ENCODE measurements at places on chromosomes 1 and 21.

DNA sequence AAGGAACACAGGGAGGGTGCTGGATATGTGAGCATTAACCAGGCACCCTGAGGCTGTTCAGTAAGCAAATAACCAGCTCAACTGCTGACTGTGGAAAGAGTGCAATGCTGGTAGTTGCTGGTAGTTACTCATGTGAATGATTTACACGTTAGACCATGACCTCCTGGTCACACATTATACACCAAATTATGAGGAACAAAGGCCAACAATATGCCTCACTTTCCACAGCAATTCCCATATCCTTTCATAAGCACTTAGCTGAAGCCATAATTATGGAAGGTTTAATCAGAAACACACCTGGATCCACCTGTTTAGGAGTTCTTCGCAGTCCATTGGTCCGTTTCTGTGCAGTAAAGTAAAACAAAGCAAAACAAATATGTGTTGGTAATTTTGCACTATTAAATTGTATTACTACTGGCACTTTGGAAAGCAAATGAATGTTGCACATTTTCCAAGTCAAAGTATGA lies 281.8 kb downstream of the VAV3 start:
- no peak for DNase-seq

- no peak for DNase-seq
These were observed 153.7 kb downstream of the TENT5C start for GRCh38 chr1:117759535-117759934.

GRCh38 chr1:236837897-236838296 lies 42.8 kb downstream of the MTR start:
- no peak for DNase-seq

DNA sequence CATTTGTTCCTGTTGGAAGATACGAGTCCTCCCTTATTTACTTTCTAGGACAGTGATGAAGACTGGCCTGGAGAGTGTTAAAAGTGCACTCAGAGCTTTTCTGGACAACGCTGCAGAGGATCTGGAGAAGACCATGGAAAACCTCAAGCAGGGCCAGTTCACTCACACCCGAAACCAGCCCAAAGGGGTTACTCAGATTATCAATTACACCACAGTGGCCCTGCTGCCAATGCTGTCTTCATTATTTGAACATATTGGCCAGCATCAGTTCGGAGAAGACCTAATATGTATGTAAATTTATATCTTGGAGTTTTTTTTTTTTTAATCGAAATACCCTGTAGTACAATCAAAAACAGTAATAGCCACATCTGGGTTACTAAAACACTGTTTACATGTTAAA lies 190.5 kb downstream of the ZP4 start:
- DNase-seq: no peak

DNA sequence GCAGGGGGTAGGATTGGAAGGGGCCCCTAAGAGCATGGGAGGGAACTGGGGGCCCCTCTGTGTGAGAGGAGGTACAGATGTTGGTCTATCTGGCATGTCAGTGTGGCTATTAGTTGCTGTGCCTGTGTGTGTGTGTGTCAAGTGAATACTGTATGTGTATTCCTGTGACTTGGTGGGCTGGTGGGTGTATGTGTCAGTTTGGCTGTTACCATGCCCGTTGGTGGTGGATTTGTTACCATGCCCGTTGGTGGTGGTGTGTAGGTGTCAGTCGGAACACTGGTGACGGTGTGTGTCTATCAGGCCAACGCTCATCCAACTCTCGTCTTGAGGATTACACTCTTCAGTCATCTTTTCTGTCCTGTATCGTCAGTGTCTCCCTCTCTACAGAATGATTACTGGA lies 22.6 kb downstream of the TFAP2E start:
- no peak for DNase-seq

DNA sequence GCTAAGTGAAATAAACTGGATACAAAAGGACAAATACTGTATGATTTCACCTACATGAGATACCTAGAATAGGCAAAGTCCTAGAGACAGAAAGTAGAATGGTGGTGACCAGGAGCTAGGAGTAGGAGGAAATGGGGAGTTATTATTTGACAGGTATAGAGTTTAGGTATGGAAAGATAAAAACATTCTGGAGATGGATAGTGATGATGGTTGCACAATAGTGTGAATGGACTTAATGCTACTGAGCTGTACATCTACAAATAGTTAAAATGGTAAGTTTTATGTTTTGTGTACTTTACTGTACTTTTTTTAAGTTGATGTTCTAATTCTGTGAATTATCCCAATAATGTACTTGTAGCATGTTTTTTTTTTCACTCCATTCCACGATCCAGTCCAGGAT lies 59.5 kb upstream of the RALGPS2 start:
- DNase-seq: no peak

GRCh38 chr1:8460132-8460544 lies 142.2 kb downstream of the SLC45A1 start:
- DNase-seq: no peak

DNA sequence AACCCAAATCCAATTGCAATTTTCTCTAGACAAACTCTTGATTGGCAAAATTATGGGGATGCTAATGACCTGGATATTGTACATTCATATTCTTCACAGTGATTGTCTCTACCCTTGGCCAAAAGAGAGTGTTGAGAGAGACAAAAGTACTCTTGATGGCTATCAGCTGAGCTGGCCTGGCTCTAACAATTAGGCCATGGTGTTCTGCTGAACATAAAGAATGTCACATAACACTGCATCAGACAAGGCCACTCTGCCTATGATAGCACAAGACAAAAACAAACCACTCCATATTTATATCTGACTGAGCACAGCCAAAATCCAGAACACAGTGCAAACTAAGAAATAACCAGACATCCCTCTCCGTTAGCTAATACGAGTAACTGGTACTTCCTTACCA lies 101.7 kb downstream of the ADAMTS1 start:
- no peak for DNase-seq

DNA sequence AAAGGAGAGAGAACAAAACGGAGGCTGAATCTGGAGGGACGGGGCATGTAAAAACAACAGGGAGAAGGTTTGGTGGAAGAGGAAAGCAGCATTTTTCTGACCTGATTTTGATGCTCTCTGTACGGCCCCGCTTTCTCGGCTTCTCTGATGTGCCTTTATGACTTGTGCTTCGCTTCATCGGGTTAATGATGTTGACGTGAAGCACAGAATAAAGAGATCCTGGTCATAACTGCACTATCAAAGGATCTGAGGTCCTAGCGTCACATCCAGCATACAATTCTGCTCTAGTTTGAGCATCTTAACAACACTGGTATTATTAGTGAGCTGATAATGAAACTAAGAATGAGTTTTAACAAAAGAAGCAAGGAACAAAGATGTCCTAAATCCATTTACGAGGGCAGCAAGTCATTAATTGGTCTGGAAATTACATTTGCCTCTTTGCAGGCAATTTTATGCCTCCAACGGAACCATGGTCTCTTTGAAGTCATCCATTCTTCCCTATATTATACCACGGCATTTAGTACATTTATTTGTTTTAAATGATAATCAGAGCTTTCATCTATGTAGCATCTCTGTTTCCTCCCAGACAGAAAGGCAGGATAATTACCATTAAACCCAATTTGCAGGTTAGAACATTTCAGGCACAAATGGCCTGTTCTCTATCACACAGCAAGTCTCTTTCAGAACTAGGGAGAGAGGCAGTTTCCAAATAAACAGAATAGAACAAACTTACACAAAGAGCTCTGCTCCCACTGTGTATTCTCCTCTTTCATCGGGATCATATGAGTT lies 45.3 kb upstream of the B3GALNT2 start:
- DNase-seq: no peak

GRCh38 chr1:104294259-104294658 lies 544.6 kb downstream of the AMY1C start:
- no peak for DNase-seq

DNA sequence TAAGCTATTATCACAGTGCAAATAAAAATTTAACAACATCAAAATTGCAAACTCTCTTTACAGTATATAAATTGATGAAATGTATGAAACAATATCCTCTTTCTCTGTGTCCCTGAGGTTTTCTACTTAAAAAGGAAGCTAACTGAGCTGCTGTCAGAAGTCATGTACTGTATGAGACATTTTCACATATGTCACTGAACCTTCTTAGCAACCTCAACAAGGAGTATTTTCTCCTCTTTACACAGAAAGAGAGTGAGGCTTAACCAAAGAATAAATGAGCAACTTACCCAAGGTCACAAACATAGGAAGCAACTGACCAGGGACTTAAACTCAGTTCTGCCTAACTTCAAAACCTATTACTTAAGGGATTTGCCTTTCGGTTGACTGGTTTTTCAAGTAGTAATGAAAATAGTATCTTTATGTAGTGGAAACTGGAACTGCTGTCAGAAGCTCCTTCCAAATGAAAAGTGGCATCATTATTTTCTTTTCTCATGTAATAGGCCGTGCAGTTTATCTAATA lies 288.9 kb downstream of the LRRIQ3 start:
- no peak for DNase-seq

DNA sequence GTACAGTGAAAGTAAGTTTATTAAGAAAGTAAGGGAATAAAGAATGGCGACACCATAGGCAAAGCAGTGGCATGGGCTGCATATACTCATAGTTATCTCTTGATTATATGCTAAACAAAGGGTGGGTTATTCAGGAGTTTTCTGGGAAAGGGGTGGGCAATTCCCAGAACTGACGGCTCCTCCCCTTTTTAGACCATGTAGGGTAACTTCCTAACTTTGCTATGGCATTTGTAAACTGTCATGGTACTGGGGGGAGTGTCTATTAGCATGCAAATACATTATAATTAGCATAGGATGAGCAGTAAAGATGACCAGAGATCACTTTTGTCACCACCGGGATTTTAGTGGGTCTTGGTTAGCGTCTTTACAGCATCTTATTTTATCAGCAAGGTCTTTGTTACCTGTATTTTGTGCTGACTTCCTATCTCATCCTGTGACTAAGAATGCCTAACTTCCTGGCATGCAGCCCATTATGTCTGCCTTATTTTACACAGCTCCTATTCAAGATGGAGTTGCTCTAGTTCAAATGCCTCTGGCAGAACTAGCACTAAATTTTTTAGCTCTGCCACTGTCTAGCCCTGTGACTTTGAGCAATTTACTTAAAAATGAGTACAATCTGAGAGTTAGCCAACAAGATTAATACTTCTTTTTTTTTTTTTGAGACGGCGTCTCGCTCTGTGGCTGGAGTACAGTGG lies 110.3 kb upstream of the PALMD start:
- no peak for DNase-seq

GRCh38 chr1:36476945-36477344 lies 5.8 kb downstream of the CSF3R start:
- no peak for DNase-seq

DNA sequence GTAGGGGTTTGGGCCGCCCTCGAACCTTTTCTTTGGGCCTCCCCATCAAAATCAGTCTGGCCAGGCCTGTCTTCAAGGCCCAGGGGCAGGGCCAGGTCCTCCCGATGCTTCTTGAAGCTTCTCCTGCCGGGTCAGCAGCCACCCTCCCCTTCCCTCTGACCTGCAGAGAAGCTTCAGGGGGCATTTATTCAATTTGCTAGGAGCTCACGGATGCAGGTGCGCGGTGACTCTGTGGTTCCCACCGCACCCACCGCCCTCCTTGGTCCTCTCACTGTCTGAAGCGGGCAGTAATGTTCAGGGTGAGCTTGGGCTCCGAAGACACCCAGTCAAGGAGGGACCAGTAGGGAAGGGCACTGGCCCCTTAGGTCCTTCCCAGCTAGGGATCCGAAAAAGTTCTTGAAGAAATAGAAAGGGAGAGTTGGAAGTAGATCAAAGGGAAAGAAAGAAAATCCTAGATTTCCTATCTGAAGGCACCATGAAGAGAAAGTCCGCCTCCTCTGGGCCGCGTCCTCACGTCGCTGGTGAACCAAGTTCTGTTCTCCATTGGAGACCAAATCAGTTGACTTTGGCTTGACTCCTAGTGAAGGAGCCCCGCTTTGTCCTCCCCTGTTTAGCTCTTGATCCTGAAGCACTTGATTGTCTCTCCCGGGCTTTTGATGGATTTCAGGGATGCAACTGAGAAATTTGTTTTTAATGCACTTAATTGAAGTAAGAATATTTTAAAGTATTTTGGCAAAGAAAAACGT lies 8.7 kb upstream of the RNU1-2 start:
- no peak for DNase-seq

GRCh38 chr1:156880473-156880872 lies 13.0 kb upstream of the PEAR1 start:
- no peak for DNase-seq

- no peak for DNase-seq
These were observed 136.2 kb upstream of the SYT6 start for GRCh38 chr1:114289824-114290223.

- DNase-seq: no peak
These were observed 16.6 kb upstream of the EDEM3 start for GRCh38 chr1:184771190-184771691.

DNA sequence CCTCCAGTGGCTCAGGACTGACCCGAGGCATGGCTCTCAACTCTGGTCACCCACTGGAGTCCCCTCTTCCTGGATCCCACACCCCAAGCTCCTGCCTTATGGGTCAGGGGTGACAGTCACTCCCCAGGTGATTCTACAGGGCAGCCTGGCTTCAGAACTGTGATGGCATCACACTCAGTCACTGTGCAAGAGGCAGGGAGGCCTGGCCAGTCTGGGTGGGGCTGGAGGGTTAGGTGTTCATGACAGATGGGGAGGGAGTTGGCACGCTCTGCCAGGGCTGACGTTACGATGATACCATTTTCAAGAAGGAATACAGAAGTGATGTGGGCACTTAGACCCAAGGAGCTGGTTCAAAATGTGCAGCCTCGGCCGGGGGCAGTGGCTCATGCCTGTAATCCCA lies 25.2 kb upstream of the ABCG1 start:
- DNase-seq: no peak

- no peak for DNase-seq
These were observed 36.0 kb downstream of the CNIH4 start for GRCh38 chr1:224392411-224393249.

GRCh38 chr1:16067127-16067768 lies 6.2 kb downstream of the FAM131C start:
- DNase-seq: no peak

- no peak for DNase-seq
These were observed 22.1 kb downstream of the S100A6 start for GRCh38 chr1:153513666-153514065.

- no peak for DNase-seq
These were observed 833 bp upstream of the DIP2A start for GRCh38 chr21:46457801-46458314.

- DNase-seq: no peak
These were observed 85.3 kb downstream of the LRRC8D start for GRCh38 chr1:89906088-89906487.

DNA sequence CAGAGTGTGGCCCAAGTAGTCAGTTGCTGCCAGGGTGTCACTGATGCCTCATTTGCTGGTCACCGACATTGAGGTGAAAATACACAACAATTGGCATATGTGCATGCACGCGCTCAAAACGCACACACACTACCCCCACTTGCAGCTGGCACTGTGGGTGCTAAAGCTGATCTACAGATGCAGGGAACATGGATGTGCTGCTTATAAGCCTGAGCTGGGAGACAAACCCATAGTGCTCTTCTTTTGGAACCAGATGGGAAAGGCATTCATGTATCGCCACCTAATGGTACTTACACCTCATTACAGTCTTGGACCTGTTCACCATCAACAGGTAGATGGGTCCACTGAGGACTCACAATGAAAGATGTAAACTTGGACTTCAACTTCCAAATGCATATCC lies 70.3 kb upstream of the CAMK1G start:
- DNase-seq: no peak

- DNase-seq: no peak
These were observed 23.8 kb upstream of the KIAA1614 start for GRCh38 chr1:180888870-180889269.
